ENCODE measurements at places on chromosomes 2 and 18.

DNA sequence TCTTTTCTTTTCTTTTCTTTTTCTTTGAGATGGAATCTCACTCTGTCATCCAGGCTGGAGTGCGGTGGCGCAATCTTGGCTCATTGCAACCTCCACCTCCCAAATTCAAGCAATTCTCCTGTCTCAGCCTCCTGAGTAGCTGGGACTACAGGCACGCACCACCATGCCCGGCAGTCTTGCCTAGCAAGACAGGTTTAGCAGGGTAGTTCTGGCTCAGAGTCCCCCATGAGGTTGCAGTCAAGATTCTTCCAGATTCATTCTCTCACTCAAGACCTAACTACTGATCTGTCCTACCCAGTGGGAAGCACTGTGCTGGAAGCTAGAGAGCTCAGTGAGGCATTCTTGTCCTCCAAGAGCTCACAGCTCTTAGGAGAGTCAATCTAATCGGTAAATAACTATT, 17.6 kb upstream of the ZAP70 start:
- no peak for DNase-seq

GRCh38 chr2:68318914-68319397, 793 bp downstream of the CNRIP1 start:
- no peak for DNase-seq

- DNase-seq = no peak
Measured at GRCh38 chr2:64784168-64785061, 130.7 kb upstream of the SERTAD2 start.

DNA sequence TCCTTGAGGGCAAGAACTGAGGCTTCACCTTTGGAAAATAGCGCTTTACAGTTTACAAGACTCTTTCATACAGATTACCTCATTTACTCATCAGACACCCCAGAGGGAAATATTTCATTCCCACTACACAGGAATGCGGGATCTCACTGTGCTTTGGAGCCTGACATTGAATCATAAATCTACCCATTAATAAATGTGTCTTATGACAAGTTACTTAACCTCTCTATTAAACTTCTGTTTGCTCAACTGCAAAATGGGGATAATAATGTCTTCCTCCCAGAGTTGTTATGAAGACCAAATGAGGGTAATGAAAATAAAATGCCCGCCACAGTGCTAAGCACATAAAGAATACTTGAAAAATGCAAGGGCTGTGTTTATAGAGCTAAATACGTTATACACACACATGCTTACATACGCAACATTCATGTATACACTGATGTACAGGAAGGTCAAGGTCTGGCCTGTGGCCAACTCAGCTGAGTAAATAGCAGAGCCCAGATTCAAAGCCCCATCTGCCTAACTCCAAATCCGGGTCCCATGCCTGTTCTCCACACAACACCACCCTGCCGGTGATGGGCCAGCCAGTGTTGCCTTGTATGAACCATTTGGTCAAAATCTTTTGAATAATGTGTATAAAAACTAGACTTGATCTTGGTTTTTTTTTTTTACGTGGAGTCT, 77.8 kb upstream of the STPG4 start:
- peak; percentile 41 for DNase-seq

DNA sequence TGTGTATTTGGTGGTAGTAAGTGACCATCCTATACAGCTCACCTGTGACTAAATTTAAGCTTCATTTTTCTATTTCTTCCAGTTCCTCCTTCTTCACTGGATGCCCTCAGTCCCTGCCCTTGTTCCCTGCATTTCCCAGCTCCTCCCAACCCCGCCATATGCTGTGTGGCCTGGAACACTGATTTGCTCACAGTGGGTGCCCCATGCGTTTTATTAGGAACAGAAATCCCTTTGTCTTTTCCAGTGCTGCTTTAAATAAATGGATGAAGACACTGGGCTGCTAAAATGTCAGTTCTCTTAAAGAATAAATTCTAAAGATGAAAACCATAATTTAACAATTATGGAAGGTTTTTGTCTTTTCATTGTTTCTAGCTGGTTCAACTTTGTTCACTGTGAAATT, 477.3 kb downstream of the DCDC2C start:
- no peak for DNase-seq

DNA sequence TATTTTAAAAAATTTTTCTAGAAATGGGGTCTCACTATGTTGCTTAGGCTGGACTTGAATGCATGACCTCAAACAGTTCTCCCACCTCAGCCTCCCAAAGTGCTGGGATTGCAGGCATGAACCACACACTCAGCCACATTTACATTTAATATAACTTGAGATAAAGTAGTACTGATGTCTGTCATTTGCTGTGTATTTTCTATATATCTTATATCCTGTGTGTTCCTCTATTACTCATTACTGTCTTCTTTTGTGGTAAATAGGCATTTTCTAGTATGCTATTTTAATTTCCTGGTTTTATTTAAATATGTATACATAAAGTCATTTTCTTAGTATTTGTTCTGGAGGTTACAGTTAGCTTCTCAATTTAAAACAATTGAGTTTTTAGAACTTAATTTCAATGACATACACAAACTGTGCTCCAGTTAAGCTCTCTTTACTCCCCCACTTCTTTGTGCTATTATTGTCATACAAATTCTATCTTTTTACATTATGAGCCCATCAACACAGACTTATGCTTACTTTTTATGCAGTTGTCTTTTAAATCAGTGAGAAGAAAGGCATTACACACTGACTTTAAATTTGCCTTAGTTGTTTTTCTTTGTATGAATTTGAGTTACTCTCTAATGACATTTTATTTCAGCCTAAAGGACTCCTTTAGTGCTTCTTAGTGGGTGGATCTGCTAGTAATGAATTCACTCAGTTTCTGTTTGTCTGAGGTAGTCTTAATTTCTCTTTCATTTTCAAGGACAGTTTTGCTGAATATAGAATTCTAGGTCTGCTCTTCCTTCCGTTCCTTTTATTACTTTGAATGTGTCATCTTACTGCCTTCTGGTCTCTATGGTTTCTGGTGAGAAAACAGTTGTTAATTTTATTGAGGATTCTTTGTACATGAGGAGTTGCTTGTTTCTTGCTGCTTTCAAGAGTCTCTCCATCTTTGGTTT, 6.2 kb upstream of the INPP4A start:
- DNase-seq = no peak

DNA sequence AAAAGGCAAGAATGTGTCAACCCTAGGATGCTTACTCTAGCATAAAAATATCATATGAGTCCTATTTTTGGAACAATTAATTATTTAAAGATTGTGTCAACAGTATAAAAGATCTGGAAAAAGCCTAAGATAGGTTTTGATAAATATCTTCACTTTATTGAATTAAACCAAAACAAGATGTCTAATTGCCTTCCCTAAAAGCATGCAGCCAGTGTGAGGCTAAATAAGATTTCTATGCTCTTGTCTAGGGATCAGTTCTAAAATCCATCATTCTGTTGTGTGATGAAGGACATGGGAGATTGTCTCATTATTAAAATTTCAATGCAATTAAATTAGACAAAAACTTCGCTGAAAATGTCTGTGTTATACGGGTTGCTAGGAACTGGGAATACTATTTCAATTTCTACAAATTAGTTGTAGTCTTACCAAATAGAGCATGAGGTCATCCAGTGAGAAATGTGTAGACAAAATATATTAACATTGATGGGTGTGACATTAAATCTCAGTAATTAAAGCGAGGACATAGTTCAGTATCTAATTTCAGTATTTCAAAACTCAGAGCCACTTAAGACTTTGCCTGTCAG, 535.6 kb upstream of the FSIP2 start:
- no peak for DNase-seq

GRCh38 chr2:222903234-222904220, 42.7 kb downstream of the ACSL3 start:
- DNase-seq = peak; percentile 26

- DNase-seq = no peak
Measured at GRCh38 chr2:237556773-237557632, 9.4 kb upstream of the PRLH start.

DNA sequence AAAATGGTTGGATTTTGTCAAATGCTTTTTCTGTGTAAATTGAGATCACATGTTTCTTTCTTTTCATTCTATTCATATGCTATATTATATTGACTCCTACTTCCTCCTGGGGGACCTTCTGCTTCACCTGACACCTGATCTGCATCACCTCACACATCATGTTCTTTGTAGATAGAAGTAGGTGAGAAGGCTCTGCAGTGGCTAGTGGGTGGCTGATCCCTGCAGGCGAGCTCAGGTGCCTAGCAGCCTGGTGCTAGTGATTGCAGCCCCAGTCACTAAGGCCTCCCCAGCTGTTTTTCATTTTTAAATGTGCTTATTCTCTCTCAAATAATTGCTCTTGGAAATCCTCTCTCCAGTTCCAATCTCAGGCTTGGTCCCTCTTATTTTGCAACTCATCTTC, 33.6 kb downstream of the MC4R start:
- DNase-seq = no peak

DNA sequence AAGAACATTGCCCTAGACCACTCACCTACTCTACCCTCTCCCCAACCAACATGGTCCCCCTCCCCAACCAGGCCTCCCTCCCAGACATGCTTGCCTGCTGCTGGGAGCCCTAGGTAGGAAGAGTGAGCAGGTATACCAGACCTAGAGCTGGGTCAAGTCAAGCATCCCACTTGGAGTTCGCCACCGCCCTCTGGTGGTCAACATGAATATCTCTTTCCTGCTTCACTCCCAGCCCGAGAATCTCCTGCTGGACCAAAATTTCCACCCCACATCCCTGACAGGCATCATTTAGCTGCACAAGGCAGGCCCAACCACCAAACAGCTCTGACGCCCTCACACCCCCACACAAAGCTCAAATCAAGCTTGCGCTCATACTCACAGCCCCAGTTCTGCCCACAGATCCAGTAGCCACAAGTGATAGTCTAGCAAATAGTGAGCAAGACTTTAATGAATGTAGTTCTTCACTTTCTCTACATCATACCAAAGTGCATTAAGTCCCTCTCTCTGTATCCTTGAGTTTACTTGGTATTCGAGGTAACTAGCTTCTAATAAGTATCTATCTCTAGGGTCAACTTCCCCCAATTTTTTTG, 116.0 kb downstream of the TNS1 start:
- DNase-seq = peak; percentile 79

- DNase-seq = no peak
Measured at GRCh38 chr2:235092433-235093223, 140.8 kb downstream of the SH3BP4 start.

DNA sequence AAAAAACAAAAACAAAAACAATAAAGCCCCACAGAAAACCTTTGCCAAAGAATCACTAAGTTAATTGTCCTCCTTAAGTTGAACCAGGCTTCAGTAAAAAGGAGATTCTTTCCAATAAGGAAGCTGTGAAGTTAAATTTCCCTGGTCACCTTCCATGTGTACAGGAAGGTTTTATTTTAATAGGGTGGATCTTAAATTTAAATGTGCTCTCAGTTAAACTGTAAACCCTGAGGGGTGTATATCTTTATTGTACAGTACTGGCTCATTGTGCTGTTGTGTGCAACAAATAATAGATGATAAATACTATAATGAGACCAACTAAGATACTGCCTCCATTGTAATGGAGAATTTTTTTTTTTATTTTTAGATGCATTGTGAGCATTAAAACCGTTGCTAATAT, 97.1 kb downstream of the NYAP2 start:
- DNase-seq = no peak

- no peak for DNase-seq
Measured at GRCh38 chr2:196263181-196263747, 91.9 kb upstream of the STK17B start.

DNA sequence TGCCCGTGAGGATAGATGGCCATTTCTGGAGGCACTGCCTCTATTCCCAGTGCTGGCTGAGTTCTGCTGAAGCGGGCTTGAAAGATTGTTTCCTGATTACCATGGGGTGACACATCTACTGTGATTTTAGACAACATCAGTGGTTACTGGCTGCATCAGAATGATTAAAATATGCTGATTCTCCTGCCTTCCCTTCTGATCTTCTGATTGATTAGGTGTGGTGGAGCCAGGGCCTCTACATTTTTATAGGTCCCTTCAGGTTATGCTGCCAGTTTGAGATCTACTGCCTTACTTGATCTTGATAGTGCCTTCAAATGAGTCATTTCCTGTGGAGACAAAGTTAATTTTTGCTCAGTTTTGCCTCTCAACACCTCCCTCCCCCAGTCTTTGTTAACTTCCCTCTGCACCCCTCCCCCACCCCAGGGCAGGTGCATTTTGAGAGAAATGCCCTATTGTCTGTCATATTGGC, 31.6 kb upstream of the SNORC start:
- no peak for DNase-seq

- DNase-seq = no peak
Measured at GRCh38 chr2:231640241-231640640, 47.6 kb downstream of the TEX44 start.

GRCh38 chr18:62611453-62612288, 88.8 kb downstream of the ZCCHC2 start:
- no peak for DNase-seq

- no peak for DNase-seq
Measured at GRCh38 chr2:169065864-169066517, 3.4 kb upstream of the DHRS9 start.

- no peak for DNase-seq
Measured at GRCh38 chr2:190791976-190792575, 88.5 kb upstream of the GLS start.

- DNase-seq = no peak
Measured at GRCh38 chr18:35572644-35573043, 8.9 kb upstream of the GALNT1 start.

GRCh38 chr2:20291106-20291564, 59.5 kb downstream of the PUM2 start:
- peak; percentile 42 for DNase-seq

- DNase-seq = no peak
Measured at GRCh38 chr2:68588589-68588988, 54.8 kb upstream of the PROKR1 start.

DNA sequence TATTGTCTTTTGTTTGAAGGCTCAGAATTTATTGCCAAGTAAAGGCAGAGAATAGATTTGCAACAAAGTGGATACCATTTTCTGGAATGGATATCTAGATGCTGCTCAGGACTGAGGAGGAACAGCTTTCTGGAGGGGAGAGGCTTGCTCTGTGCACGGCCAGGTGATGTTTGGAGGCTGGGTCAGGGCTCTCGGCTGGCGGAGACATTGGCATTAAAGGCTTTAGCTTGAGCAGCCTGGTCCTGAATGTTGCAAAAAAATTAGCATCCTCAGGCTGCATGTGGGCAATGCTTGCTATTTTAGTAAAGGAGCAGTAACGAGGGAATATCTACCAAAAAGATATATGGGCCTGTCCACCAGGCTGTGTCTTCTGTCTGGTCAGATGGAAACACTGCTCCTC, 20.4 kb downstream of the RNF144A start:
- no peak for DNase-seq

DNA sequence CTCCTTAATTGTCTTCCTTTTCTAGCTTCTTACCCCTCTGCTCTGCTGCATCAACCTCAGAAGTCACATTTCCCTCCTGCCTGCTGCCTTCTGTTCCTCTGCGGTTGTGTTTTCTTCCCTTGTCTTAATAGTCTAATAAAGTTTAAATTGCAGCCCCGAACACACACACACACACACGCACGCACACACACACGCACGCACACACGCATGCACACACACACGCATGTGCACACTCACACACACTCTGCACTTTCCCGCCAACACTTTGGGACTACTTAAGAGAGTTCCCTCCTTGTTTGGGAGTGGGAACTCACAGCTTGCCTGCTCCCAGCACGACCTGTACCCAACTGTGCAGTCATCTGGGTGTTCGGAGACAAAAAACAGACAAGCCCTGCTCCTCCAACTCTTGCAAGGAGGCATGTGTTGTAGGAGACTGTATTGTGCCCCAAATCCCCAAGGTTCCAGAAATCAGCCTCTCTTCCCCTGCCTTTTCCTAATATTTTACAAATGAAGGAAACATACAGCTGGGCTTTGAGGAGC, 99.1 kb downstream of the SETBP1 start:
- no peak for DNase-seq

GRCh38 chr2:105611811-105612424, 132.8 kb upstream of the NCK2 start:
- no peak for DNase-seq

Data from NCI-H345 (cell line).